ENCODE measurements at places on chromosomes 11 and 22.

DNA sequence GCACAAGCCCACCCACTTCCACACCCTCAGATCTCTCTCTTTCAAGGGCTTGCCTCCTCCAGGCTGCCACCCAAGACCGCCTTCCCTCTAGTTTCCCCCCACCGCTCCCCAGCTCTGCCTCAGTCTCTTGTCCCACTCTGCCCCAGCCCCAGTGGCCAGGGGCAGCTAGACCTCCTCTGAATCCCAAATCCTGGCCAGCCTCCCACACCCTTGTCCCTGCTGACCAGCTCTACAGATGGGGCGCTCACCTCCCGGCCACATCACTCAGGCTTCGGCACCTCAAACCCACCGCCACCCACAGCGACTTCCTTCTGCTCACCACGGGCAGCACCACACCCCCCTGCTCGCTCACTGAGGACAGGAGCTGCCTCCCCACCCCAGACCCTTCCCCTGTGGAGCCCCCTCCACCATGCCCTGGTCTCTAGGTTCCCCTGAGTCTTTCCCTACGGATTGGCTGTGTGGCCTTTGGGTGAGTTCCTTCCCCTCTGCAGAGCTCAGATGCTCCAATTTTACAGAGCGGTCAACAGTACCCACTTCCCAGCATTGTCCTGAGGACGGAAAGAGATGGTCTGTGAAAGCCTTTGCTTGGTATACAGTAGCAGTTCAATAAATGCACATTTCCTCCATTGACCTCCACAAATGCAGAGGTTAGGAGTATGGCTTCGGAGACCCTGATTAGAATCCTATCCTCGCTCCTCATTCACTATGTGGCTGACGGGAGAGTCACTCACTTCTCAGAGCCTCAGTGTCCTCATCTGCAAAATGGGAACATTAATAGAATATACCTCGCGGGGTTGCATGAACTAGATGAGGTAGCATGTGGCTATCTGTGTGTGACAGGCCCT, 11.5 kb upstream of the SPI1 start:
- no peak for DNase-seq

DNA sequence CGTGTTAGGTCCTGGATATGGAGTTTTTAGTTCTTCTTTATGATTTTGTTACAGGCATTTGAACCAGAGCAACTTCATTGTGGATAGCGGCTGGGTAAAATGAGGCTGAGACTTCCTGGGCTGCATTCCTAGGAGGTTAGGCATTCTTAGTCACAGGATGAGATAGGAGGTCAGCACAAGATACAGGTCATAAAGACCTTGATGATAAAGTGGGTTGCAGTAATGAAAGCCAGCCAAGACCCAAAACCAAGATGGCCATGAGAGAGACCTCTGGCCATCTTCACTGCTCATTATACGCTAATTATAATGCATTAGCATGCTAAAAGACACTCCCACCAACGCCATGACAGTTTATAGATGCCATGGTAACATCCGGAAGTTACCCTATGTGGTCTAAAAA, 23.4 kb upstream of the CLMP start:
- DNase-seq = no peak

DNA sequence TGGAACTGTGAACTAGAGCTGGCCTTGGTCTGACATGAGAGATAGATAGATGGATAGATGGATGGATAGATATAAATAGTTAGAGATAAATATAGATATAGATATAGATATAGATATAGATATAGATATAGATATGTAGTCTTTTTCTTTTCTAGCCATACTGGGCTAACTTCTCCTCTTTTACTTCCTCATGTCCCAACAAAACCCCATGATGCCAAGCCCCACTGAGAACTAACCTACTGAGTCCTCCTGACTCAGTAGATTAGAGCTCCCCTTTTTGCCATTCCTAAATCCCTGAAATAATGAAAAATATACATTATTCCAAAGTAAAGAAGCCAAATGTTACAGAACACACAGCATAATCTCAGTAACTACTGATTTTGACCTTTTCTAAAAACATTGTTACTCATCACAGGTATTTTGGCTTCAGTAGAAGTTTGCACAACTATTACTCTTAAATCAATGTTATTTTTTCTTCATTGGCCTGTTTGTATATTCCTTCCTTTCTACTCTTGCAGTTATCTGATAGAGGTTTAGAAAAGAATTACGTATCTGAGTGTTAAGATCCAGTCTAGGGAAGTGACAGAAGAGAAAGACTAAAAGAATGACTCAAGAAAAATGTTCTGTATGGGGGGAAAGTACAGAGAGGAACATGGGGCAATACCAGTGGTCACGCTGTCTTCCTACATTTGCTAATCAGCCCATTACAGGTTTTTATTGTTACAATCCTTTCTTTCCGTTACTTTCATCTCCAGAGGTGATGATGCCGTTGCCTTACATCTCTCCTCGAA, 6.0 kb upstream of the OR10D3 start:
- no peak for DNase-seq

- DNase-seq = no peak
These were observed 2.9 kb upstream of the FOLR3 start for GRCh38 chr11:72132646-72133045.

DNA sequence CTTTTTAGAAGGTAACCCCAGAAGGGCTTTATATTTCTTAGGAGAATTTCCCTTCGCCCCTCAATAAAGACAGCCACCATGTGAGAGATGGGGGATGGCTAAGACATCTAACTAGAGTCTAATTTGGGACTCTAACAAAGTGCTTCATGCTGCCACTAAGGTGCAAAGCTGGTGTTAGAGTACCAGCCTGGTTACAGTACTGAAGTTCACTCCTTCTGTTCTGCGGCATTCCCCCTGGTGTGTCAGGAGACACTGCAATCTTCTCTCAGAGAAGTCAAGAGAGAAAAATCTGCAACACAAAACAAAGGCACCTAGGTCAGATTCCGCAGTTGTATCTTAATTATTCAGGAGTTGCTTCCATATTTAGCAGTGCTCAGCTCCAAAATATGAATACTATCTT, 603.0 kb upstream of the CADM1 start:
- no peak for DNase-seq

All from AG08395 (cell line).